ENCODE measurements at places on chromosomes 5 and 9.
A peak's percentile ranks its signal among the peaks of the same experiment; 100 is the strongest.

DNA sequence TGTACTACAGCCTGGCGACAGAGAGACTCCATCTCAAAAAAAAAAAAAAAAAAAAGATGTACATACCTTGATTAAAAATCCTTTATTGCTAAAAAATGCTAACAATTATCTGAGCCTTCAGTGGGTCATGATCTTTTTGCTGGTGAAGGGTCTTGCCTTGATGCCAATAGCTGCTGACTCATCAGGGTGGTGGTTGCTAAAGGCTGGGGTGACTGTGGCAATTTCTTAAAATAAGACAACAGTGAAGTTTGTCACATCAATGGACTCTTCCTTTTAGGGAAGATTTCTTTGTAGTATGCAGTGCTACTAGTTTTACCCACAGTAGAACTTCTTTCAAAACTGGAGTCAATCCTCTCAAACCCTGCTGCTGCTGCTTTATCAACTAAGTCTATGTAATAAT, 33.9 kb upstream of the OTULINL start:
- peak; percentile 28 for DNase-seq

- no peak for DNase-seq
Measured at GRCh38 chr5:138961729-138962128, 86.6 kb upstream of the LRRTM2 start.

DNA sequence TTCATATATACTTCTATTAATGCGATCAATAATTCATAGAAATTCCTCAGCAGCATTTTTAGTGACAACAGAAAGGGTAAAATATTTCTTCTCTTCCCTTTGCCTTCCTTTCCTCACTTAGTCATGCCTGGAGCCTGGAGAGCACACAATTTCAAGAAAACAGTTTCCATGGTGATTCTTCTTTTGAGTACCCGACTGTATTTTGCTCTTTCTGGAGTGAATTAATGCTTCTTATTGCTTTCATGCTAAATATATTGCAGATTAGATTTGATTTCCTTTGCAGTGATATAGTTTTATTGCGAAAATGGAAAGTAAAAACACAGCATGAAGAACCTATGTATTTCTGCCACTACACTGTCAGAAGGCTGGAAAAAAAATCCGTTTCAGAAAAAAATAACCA, 153.5 kb downstream of the PPP2R2B start:
- no peak for DNase-seq

DNA sequence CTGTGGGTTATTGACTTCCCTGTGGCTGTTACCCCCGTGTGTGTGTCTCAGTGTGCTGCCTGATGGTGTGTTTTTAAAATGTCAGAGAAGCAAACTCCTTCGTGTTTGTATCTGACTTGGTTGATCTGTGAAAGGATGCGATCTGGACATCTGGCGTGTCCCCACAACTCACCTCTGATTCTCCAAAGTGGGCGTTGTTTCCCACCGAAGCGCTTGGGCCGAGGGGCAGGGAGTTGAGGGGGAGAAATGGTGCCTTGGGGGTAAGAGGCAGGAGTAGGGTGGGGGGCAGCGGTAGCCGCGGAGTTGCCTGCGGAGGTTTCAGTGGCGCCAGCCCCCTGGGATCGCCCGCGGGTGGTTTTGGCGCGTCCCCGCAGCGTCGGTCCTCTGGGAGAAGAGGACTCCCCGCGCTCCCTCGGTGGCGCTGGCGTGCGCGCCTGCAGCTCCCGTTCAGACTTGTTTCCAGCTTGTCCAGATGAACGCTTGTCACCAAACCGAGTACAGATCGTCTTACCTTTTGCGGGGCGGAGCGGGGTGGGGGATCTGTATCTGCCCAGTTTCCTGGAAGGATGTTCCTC, 1.1 kb downstream of the MAST4 start:
- peak; percentile 14 for DNase-seq

- DNase-seq = peak; percentile 48
Measured at GRCh38 chr5:95822043-95822541, 434 bp downstream of the GLRX start.

DNA sequence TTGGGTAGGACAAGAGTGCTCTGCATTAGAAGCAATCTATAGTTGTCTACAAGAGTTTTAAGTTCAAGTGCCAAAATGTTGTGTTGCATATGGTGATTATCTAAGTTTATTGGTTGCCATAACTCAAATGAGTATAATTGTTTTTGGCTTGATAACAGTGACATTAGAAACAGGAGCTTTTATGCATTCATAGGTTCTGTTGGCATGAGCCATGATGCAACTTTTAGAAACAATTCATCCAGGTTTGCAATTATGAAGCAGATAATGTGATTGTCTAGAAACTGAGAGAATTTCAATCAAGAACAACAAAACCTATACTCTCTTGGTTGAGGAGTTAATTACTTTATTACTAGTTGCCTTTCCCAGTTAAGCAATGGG, 137.0 kb downstream of the PBX3 start:
- no peak for DNase-seq

GRCh38 chr9:16726718-16727451, 143.6 kb downstream of the BNC2 start:
- DNase-seq = no peak

DNA sequence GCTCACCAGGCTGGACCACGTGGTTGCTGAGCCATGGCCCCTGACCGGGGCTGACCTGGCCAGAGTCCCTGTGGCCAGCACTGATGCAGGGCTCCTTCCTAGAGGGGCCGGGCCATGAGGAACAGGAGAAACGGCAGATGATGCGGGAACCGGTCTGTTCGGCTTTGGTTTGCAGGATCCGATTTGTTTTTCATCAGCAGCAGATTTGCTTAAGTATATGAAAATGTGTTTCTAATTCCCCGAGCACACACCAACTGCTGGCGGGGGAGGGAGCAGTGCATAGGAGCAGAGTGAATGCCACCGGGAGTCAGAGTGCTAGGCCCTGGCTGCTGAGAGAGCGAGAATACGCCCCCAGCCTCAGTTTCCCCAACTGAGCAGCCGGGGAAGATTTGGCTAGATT, 13.6 kb downstream of the NTNG2 start:
- DNase-seq = no peak

DNA sequence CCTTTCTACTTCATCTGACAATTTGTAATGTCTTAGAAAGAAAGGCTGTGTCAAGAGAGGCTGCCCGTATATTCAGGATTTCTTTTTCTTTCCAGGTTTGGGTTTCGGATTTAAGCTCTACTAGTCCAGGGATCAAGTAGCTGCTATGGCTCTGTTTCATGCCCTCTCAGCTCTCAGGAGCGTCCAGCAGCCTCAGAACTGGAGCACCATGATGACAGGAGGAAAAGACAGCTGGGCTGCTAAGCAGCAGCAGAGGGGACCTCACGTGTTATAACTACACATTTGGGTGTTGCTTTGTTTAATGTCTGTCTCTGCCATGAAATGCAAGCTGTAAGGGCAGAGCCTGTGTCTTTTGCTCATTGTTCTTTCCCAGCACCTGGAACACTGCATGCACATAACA, 28.5 kb downstream of the TBC1D2 start:
- DNase-seq = no peak
